SK-MEL-5 (cell line): ENCODE measurements at places on chromosomes 4 and X.

DNA sequence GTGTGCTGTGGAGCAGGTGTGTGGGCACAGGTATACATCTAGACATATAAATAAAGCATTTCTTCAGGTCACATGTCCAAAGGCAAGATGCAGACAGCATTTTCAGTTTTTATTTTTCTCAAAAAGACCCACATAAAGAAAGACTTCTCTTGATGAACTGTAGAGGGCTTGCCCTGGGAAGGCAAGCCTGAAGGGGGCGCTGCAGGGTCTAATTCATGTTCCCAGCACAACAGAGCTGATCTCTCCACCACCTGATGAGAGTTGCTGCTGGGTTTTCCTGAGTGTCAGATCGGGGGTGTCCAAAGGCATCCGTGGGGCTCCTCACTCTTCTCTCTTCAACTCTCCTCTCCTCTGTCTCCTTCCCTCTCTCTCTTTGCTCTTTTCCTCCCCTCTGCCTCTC, 26.6 kb downstream of the ADRA2C start:
- peak; percentile 57 for DNase-seq

GRCh38 chr4:174631901-174632758, 109.8 kb upstream of the HPGD start:
- peak; percentile 78 for DNase-seq

- no peak for DNase-seq
Observed at GRCh38 chrX:125382148-125382628, 62.5 kb downstream of the TEX13C start.

DNA sequence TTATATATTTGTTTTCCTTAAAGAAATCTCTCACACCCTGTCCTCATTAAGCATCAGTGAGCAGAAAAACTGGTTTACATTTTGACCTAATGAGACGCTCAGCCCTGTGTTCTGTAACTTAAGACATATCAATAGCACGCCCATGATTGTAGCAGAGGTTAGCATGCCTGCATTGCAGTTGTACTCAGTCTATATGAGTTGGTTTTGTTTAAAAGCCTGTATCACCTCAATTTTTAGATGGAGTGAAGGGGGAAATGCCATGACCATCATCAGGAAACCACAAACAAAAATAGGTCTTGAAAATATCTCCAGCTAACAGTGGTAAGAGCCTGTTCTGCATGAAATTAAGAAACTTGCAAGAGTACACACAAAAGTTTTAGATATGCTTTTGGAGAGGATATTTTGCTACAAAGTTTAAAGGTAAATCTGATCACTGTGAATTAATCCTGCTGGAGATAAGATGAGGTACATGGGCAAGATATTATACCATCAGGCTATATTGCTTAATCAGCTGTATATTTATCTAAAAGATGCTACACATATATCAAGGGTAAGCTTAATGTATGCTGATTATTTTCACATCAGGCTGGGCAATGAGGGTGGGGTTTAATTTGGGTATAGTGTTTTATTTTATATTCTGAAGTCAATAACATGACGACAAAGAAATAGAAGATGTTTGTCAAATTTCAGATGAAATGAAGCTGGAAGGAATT, 13.1 kb upstream of the COQ2 start:
- no peak for DNase-seq

- DNase-seq = peak; percentile 63
Observed at GRCh38 chrX:125132274-125132673, 187.4 kb upstream of the TEX13C start.

DNA sequence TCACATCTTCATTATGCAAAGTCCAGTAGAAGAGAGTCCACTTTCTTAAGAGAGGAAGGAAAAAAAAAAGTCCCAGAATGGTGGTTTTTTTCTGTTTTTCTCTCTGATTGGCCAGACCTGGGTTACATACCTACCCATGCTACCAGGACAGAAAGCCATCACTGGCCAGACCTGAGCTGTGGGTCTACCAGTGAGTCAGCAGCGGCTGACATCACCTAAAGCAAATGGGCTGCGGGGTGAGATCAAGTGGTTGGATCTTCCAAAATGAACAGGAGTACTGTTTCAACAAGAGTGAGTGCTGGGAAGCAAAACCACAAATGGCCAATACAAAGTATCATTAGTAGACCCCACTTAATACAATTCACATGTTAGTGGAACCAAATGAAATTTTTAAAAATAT, 1.6 kb upstream of the NDST3 start:
- DNase-seq = peak; percentile 22

DNA sequence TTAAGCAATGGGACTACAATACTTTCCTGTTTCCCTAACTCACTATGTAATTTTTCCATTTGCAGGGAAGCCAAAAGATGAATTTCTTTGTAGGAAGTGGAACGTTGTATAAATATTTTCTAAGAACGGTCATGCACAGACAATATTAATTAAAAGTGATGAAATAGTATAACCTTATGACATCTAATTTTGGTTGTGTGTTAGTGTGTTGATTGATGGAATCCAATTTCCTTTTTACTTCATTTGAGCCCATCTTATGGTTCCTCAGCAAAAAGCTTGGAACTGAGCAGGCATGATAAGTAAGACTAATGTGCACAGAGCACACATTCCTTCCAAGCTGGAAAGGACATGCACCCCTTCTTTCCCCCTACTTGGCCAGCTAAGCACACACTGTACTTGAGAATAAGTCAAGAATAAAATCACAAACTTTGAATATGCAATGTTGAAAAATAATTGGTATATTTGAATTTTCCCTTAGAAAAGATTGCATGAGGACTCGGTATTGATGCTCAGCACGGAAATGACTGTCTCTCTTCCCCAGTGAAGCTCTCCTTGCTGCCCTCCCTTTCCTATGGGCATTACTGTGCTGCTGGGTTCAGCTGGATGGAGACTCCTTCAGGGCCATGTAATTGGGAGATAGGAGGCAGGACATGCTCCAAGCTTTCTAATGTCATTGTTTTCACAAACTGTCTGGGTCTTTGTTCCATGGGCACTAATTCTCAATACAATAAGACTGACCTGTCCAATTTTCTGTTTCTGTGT, 19.2 kb upstream of the PDLIM3 start:
- no peak for DNase-seq

DNA sequence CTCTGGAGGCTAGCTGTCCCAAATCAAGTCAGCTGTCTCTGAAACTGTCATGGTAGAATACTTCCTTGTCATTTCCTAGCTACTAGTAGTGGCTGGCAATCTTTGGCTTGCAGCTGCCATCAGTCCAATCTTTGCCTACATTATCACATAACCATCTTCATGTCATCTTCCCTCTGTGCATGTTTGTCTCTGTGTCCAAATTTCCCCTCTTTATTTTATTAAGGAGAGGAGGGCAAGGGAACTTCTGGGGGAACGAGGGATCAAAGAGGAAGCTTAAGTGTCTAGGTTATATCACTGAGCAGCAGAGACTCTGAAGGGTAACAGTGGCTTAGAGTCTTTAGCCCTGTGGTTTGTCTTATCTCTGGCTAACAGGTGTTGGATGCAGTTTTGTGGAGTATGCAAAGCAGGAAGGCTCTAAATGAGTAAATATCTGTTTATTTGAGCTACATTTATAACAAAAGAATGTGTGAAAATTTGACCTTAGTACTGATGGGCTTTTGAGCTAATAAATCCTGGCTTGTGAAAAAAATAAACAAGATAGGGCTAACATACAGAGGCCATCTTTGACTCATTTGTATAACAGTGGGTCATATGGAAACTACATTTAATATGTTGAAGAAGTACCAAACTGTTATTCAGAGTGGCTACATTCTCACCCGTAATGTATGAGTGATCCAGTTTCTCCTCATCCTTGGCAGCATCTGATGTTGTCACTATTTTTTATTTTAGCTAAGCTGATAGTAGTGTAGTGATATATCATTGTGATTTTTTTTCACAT, 49.4 kb upstream of the ENOX2 start:
- no peak for DNase-seq
